Natural killer cell treated with Interleukin-12 subunit alpha and Interleukin-12 subunit beta and Interleukin-15 and Interleukin-18, amount 100 ng/mL, for 72 hours (primary cell): ENCODE measurements at places on chromosomes 6 and 20. TPM values are rescaled to one million over a fixed set of nuclear protein-coding genes. Genes with fewer than 3 reads are reported as not detected.

DNA sequence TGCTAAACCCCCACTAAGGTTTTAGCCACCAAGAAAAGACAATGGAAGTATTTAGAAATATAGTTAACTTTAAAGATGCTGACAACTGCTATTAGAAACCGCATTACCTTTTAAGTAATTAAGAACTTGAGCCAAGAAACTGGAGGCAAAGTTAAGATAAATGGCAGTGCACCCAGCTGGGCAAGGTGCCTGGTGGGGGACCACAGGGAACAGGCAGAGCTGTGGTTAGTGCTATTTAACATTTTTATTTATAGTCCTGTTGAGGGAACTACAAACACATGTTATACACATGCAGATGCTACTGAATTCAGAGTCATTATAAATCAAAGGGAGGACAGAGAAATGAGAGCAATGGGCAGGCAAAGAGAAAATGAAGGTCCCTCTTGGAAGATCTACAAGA, 447.9 kb downstream of the TFAP2B start:
- no peak for DNase-seq

DNA sequence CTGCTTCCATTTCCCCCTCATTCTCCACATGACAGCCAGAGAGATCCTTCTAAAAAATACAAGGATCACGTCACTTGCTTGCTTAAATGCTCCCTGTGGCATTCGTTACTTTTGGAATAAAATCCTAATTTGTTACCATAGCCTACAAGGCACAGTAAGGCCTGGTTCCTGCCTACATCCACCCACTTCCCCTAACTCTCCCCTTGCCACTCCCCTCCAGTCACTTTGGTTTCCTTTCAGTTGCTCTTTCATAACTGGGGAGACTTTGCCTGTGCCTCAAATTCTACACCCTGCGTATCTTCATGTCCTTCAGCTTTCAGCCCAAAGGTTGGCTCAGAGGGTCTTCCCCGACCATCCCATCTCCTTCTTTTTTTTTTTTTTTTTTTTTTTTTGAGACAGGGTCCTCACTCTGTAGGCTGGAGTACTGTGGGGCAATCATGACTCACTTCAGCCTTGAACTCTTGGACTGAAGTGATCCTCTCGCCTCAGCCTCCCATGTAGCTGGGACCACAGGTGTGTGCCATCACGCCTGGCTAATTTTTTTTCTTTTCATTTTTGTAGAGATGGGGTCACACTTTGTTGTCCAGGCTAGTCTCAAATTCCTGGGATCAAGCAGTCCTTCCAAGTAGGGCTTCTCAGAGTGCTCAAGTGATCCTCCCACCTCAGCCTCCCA, 12.5 kb downstream of the ID1 start:
- DNase-seq: peak; percentile 61

GRCh38 chr20:44282192-44282591, 28.8 kb downstream of the FITM2 start:
- no peak for DNase-seq

- DNase-seq: no peak
Observed at GRCh38 chr6:44099192-44099591, 28.1 kb downstream of the MRPL14 start.

DNA sequence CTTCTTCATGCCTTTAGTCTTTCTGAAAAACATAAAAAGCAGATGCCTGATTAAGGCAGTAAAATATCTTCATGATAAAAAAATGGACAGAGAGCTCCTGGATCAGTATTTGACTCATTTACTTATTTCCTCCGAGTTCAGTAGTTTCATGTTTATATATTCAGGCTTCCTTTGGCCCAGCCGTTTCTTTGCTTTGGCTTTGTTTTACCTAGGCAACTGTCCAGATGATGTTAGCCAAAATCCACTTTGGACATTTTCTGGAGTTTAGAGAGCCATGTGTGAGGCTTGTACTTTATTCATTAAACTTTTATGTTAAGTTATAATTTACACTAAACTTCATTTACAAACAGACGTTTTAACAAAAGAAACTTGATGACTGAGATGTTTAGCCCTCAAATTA, 307.1 kb upstream of the RSPO3 start:
- DNase-seq: no peak

- no peak for DNase-seq
Observed at GRCh38 chr6:151431337-151431736, 20.6 kb downstream of the RMND1 start.

DNA sequence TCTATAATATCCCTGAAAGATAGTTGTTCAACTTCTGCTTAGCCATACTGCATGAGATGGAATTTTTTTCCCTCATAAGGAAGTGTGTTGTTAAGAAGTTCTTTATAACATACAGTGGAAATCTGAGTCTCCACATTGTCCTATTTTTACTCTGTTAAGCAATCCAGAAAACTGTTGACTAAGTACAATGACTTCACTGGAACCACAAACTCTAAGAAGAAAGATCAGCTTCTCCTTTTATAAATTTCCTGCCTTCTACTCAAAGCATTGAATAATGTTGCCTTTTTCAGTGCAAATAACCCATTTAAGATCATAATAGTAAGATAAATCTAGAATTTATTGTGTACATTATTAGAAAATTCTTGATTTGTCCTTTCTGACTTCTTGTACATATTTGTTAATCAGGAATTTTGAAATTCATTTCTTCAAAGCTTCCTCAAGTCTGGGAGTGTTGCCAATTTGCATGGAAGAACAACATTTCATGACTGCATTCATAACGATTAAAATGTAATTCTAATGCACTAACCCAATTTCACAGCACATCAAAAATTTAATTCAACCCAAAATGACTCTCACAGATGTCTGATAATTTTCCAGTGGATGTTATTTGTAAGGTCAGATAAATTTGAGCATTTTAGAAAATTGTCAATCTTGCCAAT, 45.6 kb upstream of the ANKEF1 start:
- DNase-seq: no peak

- no peak for DNase-seq
Observed at GRCh38 chr20:58623579-58624473, 27.3 kb upstream of the STX16 start.

LTB gene
- total RNA-seq: 110 TPM

GRCh38 chr20:19812056-19812455, 54.0 kb downstream of the RIN2 start:
- DNase-seq: no peak

GRCh38 chr6:75436869-75437268, 56.7 kb downstream of the FILIP1 start:
- no peak for DNase-seq

DNA sequence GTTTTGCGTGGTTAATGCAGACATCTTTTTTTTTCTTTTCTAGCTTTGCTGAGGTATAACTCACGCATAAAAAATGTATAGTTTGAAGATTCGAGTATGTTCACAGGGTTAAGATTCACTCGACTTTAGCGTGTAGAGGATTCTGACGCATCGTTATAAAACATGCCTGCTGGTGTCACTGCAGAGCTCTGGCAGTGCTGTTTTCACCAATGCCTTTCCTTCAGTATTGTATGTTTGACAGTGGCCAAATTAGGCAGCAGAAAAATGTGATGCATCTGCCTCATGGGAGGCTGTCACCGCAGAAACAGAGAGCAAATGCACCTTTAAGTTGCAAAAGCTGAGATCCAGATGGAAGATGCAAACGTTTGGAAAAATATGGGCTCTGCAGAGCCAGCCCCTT, 18.0 kb upstream of the SIRPB2 start:
- no peak for DNase-seq

- DNase-seq: no peak
Observed at GRCh38 chr6:24078200-24078599, 47.8 kb upstream of the NRSN1 start.

GRCh38 chr6:101883505-101883904, 490.0 kb downstream of the GRIK2 start:
- no peak for DNase-seq

RIPOR3 gene
- not detected for total RNA-seq
